ENCODE measurements at places on chromosomes 1 and 21.

DNA sequence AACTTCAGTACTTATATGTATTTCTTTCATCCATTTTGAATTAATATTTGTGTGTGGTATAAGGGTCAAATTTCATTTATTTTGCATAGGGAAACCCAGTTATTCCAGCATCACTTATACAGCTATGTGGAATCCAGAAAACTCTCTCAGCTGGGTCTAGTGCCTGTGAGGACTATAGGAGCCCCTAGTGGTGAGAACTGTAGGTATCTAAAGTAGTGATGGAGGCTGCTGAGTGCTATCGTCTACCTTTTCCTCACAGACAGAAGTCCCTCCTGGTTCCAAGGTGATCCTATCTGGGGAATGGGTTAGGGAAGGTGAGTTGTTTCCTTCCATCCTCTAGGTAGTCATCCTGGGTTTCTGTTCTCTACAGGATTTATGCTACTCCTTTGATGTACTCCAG is 352.0 kb upstream of the C1orf87 start:
- DNase-seq: no peak

- no peak for DNase-seq
Measured at GRCh38 chr1:24903955-24904730, 25.9 kb downstream of the RUNX3 start.

DNA sequence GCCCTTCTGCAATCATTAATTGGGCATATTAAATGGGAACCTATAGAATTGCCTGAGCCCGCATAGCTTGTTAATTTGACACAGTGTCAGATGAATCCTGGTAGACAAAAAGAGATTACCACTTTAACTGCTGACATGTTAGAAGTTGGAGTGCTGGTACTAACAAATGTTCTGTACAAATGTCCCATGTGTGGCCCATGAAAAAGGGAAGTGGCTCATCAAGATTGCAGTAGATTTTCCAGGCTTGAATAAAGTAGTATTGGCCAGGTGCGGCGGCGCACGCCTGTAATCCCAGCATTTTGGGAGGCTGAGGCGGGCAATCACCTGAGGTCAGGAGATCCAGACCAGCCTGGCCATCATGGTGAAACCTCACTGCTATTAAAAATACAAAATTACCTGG is 45.6 kb downstream of the GNPAT start:
- no peak for DNase-seq

DNA sequence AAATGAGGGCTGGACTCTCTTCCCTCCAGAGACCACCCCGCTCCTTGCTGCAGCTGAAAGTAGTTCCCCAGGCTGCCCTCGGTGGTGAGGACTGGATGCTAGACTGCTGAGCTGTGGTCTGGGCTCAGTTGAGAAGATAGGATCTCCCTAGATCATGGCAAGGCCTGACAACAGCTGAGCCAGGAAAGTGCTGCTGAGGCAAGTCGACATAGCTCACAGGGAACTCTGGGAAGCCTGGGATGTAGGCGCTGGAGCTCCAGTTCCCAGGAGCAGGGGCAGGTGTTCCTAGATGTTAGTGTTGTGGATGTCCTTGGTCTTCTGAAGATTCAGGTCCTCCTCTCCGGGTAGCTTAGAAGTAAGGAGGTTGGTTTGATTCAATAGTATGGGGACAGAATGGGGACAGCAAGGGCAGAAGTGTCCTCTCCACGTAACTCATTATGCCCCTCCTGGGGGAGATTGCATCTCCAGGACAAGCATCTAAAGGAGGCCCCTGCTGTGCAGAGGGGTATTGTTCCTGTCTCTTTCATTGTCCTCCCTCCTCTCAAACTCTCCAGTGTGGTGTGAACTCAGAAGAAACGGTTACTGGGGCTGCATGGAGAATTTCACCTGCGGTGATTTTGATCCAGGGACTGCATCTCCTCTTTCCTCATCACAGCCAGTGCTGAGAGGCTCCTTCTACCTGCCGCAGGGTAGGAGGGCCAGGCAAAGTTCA is 3.7 kb downstream of the CYB561D1 start:
- DNase-seq: no peak

- no peak for DNase-seq
Measured at GRCh38 chr1:19869929-19870328, 12.3 kb upstream of the OTUD3 start.

DNA sequence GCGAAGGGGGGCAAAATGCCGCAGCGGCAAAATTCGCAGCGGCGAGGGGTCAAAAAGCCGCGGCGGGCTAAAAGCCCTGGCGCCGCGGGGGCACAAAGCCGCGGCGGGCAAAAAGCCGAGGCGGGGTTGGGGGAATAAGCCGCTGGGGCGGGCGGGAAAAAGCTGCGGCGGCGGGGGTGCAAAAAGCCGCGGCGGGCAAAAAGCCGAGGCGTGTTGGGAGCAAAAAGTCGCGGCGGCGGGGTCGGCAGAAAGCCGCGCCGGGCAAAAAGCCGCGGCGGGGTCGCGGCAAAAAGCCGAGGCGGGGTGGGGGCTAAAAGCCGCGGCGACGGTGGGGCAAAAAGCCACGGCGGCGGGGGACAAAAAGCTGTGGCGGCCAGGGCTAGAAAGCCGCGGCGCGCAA is 3902.5 kb downstream of the SRGAP2C start:
- DNase-seq: no peak

DNA sequence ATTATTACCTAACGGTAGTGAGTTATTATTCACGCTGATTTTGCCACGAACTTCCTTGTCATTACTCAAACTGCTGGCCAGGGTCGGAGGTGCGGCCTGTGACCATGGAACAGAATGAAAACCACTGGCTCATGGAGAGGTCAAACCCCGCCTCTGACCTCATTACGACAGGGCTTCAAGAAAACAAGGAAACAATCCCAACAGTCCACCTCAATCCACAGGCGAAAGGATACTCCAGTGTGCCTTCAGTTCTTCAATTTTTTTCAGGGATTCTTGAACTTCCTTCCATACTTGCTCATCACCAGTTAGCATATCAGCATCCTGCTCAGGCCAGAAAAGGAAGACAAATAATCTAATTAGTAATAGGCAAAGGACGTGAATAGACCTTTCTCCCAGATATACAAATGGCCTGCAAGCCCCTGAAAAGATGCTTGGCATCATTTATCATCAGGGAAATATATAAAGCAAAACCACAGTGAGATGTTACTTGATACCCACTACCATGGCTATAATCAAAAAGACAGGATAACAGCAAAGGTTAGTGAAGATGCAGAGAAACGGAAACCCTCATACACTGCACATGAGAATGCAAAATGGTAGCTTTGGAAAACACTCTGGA is 643.4 kb downstream of the SMYD3 start:
- DNase-seq: no peak

GRCh38 chr1:90122654-90123340 is 127.9 kb downstream of the ZNF326 start:
- no peak for DNase-seq

DNA sequence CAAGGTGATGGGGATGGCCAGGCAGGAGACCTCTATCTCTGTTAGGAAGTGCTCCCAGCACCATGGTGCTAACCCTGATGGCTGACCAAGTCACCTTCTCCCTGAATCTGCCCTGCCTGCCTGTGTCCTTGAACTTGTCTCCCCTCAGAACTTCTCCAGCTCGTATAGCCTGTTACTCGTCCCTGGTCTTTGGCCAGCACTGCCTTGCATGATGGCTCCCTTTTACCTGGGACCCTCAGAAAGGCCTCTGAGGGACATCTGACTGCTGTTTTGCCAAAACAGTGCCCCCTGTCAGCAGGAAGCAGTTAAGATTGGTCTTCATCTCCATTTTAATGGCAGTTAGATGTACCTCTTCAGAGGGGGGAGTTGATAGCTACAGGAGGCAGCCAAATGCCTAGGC is 148.3 kb downstream of the RHOU start:
- DNase-seq: no peak

DNA sequence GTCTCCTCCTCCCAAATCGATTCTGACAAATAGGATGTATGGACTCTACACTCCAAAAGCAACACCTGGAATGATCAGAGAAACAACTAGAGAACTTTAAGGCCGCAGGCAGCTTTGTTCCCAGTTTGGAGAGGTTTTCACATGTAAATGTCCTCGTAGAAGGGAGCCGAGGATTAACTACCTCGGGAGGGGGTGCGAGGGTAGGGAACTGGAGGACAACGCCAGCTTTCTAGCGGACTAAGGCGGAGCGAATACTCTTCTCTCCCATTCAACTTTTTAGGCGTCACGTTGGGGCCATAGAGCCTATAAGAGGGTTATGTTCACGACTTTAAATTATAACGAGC is 1.2 kb downstream of the SCAF4 start:
- DNase-seq: no peak

DNA sequence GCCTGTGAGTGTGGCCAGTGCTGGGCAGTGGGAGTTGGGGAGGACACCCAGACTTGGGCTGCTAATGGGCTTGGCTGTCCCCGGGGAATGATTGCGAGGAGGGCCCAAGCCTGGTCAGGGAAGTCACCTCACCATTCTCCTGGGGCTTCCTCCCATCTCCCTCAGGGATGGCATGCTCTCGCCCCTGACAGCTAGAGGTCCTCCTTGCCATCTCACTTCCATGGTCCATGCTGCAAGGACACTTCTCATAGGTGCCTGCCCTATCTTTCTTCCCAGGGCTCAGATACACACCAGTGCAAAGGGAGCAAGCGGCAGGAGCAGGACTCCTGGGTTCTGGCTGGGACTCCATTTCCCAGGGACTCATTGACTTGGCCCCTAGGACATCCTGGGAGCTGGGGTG is 4.1 kb downstream of the NTRK1 start:
- no peak for DNase-seq

GRCh38 chr1:171075041-171075440 is 15.7 kb upstream of the FMO3 start:
- no peak for DNase-seq

- DNase-seq: no peak
Measured at GRCh38 chr1:207470927-207471326, 16.8 kb downstream of the CR2 start.

DNA sequence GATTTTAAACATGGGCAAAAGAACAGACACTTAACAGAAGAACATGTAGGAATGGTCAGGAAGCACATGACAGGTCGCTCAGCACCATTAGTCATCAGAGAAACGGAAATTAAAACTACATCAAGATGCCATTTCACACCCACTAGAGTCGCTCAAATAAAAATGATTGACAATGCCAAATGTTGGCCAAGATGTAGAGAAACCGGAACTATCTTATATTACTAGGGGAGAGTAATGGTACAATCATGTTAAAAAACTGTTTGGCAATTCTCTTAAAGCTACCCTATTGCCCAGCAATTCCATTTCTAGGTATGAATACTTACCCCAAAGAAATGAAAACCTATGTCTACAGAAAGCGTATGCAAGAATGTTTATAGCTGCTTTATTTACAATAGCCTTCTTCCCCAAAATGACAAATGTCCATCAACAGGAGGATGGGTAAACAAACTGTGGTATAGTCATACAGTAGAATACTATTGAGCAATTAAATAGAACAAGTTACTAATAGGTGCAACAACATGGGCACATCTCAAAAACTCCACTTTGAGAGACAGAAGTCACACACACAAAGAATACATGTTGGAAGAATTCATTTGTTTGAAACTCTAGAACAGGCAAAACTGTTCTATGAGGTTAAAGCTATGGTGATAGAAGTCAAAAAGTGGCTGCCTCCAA is 92.8 kb downstream of the ETS2 start:
- DNase-seq: no peak

GRCh38 chr21:40684726-40685125 is 162.2 kb downstream of the DSCAM start:
- DNase-seq: no peak

Data from stimulated activated CD4-positive, alpha-beta T cell treated with anti-CD3 and anti-CD28 coated beads, Interleukin-4, amount 100 ng/mL, for 48 hours (primary cell).